ENCODE measurements at places on chromosomes 6 and 20.

- DNase-seq = no peak
Observed at GRCh38 chr6:47146431-47147174, 104.5 kb upstream of the ADGRF1 start.

DNA sequence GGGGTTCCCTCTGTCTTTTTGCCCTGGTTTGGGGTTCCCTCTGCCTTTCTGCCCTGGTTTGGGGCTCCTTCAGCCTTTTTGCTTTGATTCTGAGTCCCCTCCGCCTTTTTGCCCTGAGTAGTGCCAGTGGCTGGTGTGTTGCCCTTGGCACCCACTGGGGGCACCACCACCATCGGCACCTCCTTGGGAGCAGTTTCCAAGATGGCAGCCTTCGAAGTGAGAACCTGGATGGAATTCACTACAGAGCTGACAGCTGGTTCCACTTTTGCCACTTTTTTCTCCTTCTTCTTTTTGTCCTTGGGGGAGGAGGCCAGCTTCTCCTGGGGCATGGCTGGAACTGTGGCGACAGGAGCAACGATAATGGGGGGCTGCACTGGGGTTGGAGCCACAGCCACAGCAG lies 22.2 kb downstream of the RRBP1 start:
- DNase-seq = no peak

GRCh38 chr6:22828179-22829062 lies 259.1 kb downstream of the HDGFL1 start:
- DNase-seq = no peak

- DNase-seq = no peak
Observed at GRCh38 chr6:28380381-28380780, 19.2 kb downstream of the ZSCAN12 start.

GRCh38 chr20:22207280-22207679 lies 377.1 kb downstream of the FOXA2 start:
- no peak for DNase-seq

DNA sequence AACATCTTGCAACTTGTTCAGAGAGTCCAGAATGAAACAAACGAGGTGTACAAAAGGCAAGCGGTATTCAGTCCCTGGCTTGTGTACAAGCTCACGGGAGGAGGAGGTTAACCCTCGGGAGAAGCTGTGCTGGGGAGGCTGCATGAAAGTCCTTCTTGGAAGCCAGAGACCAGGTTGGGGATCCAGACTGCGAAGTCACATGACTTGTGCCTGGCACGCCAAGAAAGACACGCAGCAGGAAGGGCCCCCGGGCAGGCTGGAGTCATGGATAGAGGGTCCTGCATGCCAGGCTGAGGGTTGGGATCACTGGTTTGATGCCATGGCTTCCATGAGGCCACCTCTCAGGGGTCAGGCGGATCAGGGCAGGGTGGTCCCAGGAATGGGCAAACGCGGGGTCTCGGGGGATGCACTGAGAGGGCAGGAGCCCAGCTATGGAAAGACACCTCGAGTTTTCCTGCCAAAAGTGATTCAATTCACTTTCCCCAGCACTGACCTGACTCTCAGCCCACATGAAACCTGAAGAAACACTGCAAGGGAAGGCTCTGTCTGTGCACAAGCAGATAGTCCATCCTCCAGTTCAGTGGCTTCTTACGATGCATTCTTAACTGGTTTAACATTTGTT lies 79.4 kb downstream of the DLL1 start:
- DNase-seq = no peak

DNA sequence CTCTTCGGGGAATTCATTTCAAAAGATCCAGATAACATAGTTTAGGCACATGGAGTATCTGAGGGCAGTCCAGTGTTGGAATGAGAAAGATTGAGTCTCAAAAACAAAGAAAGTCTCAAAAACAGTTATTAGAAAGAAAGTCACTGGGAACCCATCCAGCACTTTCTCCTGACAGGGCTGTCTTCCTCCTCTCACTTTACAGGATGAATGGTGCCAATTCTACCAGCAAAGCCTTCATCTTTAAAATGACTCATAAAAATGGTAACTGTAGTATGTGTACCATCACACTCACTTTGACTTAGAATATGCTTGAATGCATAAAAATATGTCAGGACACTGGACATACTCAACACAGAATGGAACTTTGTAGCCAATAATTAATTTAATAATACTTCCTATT lies 71.3 kb downstream of the SLC22A3 start:
- DNase-seq = no peak

DNA sequence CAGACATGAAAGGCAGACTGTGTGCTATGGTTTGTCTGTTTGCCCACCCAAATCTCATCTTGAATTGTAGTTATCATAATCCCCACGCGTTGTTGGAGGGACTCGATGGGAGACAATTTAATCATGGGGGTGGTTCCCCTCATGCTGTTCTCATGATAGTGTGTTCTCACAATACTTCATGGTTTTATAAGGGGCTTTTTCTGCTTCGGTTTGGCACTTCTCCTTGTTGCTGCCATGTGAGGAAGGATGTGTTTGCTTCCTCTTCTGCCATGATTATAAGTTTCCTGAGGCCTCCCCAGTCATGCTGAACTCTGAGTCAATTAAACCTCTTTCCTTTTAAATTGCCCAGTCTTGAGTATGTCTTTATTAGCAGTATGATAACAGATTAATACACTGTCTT lies 47.2 kb upstream of the MICB start:
- no peak for DNase-seq

GRCh38 chr20:64183313-64183712 lies 19.1 kb downstream of the MYT1 start:
- DNase-seq = no peak

- no peak for DNase-seq
Observed at GRCh38 chr6:12113190-12113577, 101.1 kb downstream of the HIVEP1 start.

DNA sequence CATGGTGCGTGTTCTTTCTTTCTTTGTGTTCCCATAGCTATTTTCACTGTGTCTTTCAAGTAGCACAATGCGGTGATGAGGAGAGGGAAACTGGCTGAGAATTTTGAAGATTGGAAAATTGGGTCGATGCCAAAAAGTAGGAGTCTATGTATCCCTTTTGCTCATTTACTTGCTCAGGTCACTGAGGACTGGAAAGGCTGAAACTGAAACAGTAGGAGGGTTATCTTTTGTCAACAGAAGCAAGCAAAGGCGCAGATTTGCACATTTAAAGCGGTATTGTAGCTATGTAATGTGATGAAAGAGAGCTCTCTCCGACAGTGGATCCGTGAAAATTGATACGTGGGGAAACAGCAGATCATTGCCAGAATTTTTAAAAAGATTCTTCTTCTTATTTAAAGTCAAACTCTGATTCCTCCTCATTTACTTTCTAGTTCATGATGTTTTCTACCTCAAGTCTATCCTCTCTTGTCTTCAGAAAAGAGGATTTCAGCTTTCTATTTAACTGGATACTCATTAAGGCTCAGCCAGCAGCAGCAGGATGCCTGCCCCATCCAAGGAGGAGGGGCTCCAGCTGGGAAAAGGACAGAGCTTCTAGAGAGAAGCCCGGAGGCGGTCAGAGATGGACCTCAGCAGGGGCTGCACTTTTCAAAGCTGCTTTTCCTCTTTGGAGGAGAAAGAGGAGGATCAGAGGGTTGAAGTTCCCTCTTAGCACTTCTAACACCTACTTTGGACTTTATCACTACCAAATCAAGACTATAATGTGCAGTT lies 15.9 kb upstream of the FYN start:
- DNase-seq = no peak

DNA sequence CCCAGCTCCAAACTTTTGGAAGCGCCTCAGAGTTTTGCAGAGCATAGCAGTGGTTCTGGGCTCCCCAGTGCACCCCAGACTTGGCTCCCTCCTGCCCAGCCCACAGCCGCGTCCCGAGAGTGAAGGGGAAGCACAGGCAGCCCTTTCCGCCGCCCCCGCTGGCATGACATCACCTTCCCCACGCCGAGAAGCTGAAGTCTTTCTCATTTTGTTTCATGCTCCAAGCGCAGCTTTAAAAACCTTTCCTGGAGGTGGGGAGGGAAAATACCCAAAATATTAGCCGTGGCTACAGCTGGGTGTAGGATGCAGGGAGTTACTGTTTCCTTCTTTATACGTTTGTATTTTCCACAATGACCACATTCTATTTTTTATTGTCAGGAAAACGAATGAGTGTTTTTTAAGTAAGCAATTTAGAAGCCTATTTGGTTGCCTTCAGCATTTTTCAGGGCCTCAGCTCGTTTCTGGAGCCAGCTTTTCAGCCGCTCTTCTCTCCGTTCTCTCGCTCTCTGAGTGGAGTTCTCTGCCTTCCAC lies 72.9 kb downstream of the SNX5 start:
- peak; percentile 48 for DNase-seq

GRCh38 chr6:53758496-53758895 lies 36.3 kb upstream of the LRRC1 start:
- no peak for DNase-seq

- DNase-seq = no peak
Observed at GRCh38 chr20:8749101-8749500, 319.8 kb upstream of the PLCB4 start.

DNA sequence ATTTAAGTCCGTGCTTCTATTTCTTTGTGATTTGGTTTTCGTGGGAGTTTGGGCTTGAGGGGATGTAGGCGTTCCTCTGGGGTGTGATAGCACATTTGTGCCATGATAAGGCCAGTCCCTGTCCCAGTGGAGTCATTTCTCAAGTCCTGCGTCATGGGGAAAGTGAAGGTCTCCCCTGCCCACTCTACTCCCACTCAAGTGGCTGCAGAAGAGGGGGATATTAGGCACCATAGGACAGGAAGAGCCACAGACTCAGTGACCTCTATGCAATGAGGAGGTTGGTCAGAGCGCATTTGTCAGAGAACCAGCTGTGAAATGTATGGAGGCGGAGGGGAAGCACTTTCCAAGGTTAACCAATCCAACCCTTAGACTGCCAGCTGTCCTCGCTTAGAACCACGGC lies 51.9 kb upstream of the EDN1 start:
- DNase-seq = no peak

DNA sequence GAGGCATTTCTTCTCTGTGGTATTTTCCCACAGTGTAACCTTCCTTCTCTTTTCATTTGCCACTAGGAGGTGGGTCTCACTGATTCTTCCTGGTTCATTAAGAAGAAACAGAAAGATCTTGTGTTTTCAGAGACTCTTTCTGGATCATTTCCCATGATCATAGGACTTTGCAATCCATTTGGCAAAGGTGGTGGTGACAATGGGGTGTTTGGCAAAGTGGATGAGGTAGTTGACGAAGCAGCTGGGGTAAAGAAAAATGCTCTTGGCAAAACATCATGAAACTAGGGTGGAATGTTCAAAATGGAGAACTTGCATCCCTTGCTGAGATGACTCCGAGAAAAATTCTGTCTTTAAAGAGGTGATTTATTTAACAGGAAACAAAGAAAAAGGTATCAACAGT lies 50.6 kb downstream of the TRAF3IP2 start:
- DNase-seq = no peak

- DNase-seq = no peak
Observed at GRCh38 chr6:44410363-44410762, 22.9 kb downstream of the CDC5L start.

DNA sequence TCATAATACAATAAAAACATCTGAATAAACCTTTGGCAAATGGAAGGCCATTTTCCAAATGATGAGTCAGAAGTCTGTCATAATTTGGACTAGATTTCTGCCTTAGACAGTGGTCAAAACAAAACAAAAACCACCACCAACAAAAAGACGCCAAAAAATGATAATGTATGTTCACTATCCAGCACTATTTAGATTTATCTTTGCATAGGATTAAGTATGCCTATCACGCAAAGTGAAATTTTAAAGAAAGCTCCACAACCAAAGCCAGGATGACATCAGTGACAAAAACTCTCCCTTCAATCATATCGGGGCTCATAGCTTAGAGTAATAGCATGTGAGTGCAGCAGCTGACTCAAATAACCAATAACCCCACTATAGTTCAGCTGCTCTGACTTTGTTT lies 201.9 kb downstream of the MOXD1 start:
- no peak for DNase-seq

All from CD4-positive, alpha-beta T cell treated with Interferon alpha-2 for 1 hour (primary cell).